ENCODE measurements at places on chromosomes 12 and 14. TPM values are rescaled to one million over a fixed set of nuclear protein-coding genes. Genes with fewer than 3 reads are reported as not detected.

Gene OR9K2
- not detected for total RNA-seq

- peak overlapping the region; percentile 59 for H3K27ac ChIP-seq
- H3K4me1 ChIP-seq: peaks cover 25% of the 10 kb centered on the region
- H3K4me3 ChIP-seq: no peak overlapping the region
- no peak for DNase-seq
- H3K27me3 ChIP-seq: no peaks in the 10 kb centered on the region
Observed at GRCh38 chr14:77601846-77602619, 14.4 kb downstream of the SPTLC2 start.

DNA sequence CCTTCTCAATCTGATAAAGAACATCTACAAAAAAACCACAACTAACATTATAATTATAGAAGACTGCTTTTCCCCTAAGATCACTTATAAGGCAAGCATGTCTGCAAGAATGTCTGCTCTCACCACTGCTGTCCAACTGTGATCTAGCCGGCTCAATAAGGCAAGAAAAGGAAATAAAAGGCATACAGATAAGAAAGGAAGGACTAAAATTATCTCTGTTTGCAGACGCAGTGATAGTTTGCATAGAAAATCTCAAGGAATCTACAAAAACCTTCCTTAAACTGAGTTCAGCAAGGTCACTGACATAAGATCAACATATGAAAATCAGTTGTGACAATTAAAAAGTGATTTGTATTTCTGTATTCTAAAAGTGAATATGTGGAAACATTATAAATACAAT is 138.0 kb upstream of the EGLN3 start:
- no peak overlapping the region for H3K4me3 ChIP-seq
- no peak for DNase-seq
- H3K27me3 ChIP-seq: no peaks in the 10 kb centered on the region
- H3K36me3 ChIP-seq: no peaks in the 10 kb centered on the region
- H3K27ac ChIP-seq: no peak overlapping the region

Gene TCL1B
- total RNA-seq: not detected

DNA sequence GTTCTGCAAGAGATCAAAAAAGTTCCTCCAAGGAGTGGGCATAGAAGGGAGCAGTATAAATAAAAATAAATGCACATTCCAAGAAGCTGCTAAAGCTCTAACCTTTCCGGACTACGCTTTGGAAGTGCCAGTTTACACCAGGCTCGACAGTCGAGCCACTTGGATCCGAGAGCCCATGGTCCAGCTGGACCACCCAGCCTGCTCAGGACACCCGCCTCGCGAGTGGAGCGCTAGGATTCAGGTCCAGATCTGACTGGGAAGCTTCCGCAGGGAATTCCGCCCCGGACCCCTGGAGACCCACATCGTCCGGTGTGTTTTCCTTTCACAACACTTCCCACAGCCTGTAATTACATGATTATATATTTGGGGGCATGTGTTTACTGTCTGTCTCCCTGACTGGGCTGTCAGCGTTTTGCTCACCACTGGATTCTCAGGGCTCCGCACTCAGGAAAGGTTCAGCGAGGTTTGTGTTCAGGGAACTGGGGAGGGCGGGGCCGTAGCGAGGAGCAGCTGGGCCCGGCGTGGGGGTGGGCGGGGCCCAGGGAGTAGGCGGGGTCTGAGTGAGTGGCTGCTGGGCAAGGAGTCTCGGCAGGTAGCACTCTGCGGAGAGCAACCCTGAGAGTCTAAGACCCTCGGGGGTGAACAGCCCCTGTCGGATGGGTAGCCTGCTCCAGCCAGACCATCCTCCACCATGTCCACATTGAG is 52.3 kb upstream of the TMEM263 start:
- H3K27me3 ChIP-seq: peaks cover 44% of the 10 kb centered on the region
- peak; percentile 68 for DNase-seq
- H3K27ac ChIP-seq: no peak overlapping the region
- peaks cover 2% of the 10 kb centered on the region for H3K36me3 ChIP-seq
- H3K4me3 ChIP-seq: peak overlapping the region; percentile 59

GRCh38 chr12:46387670-46388069 is 15.1 kb upstream of the SLC38A2 start:
- DNase-seq: no peak
- H3K27ac ChIP-seq: no peak overlapping the region
- H3K27me3 ChIP-seq: no peaks in the 10 kb centered on the region

DNA sequence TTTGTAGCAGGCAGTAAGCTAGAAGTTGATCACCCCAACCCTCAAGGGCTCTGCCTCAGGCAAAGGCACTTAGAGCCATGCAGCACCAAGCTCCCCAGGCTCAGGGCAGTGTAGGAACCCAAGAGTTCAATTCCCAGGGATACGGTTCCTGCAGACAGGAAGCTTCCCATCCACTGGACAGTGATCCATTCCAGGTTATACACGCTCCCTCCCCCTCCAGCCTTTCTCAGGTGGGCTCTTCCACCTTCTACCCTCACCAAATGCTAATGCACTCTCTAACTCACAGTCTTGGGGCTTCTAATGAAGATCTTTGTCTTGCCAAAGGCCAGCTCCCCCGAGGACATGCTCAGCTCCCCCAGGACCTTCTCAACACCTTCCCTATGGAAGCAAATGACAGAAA is 12.7 kb downstream of the MYO1A start:
- H3K36me3 ChIP-seq: no peaks in the 10 kb centered on the region
- peaks cover 7% of the 10 kb centered on the region for H3K4me1 ChIP-seq
- no peak overlapping the region for H3K4me3 ChIP-seq
- no peak for DNase-seq
- H3K27ac ChIP-seq: no peak overlapping the region
